Activated CD4-positive, alpha-beta T cell treated with anti-CD3 and anti-CD28 coated beads, Interleukin-2, Interleukin-4, amounts not matched to agents 100 ng/mL and 50 ng/mL, durations not matched to agents 16 hours and 8 hours (primary cell): ENCODE measurements at places on chromosomes 1 and 21.

DNA sequence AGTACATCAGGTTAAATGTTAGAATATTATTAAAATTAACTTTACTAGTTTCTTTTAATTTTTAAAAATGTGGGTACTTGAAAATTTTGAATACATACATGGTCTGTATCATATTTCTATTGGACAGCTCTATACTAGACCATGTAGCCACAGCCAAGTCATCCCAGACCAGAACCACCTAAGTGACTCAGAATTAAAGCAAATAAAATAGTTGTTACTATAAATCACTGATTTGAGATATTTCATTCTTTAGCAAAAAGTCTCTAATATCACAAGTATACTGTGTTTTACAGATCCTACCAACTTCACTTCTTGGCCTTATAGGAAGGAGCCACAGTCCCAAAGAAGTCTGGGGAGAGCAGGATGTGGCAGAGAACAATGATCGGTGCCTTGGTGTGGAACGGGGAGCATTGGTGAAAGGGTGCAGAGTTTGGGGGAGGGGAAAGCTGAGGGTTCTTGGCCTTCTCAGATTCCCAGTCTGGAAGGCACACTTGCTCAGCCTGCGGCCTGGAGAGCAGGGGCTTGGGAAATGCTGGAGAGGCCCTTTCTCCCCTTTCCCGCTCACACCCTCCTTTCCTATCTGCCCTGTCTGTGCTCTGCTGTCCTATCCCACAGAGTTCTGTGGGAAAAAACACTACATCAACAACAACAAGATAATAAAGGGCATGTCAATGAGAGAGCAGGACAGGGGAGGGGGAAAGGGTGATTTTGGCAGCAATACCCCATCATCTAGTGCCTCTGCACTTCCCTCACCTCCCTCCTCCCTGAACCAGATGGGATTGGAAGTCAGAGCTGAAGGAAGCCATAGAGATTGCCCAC lies 122.1 kb downstream of the NGF start:
- DNase-seq: no peak

- DNase-seq: no peak
Measured at GRCh38 chr1:77407738-77408375, 126.0 kb downstream of the AK5 start.

DNA sequence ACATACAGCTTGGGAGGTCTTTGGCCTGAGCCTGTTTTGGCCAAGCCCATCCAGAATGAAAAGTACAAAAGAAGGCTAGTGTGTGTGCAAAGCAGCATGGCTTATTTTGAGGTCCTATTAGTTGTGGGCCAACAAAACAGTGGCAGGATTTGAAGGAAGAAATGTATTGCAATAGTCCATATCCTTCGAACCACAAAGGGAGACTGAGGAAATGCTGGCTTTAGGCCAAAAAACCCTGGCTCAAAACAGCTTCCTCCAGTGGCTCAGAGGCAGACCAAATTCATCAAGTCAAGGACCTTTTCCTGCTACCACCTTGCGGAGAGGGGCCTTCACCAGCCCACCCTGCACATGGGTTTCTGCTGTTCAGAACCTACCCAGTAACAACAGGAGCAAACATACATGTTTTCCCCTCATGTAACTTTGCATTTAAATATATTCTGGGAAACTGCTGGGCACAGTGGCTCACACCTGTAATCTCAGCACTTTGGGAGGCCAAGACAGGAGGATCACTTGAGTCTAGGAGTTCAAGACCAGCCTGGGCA lies 43.3 kb downstream of the VPS26C start:
- no peak for DNase-seq

DNA sequence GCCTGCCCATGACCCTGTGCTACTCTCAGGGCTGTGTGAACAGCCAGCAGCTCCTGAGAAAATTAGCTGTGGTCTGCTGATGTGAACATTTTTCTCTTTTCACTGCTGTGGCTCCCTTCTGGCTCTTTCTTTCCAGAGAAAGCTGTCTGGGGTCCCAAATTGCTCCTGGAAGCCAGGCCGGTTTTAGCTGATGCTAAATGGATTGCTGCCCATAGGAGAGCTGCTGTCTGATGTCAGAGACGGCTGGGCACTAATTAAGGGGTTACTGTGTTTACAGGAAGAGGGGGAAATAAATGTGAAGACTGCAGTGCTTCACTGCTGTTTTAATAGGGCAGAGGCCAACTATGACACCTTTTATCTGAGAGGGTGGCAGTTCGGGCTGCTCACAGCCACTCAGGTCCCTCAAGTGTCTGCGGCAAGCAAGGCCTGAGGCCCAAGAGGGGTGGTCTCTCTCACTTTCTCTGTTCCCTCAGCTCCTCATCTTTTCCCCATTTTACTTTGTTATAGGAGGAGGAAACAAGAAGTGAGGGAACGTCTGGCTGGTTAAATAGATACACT lies 106.0 kb upstream of the GNG12 start:
- no peak for DNase-seq

GRCh38 chr1:153944827-153945117 lies 1.7 kb downstream of the DENND4B start:
- no peak for DNase-seq

DNA sequence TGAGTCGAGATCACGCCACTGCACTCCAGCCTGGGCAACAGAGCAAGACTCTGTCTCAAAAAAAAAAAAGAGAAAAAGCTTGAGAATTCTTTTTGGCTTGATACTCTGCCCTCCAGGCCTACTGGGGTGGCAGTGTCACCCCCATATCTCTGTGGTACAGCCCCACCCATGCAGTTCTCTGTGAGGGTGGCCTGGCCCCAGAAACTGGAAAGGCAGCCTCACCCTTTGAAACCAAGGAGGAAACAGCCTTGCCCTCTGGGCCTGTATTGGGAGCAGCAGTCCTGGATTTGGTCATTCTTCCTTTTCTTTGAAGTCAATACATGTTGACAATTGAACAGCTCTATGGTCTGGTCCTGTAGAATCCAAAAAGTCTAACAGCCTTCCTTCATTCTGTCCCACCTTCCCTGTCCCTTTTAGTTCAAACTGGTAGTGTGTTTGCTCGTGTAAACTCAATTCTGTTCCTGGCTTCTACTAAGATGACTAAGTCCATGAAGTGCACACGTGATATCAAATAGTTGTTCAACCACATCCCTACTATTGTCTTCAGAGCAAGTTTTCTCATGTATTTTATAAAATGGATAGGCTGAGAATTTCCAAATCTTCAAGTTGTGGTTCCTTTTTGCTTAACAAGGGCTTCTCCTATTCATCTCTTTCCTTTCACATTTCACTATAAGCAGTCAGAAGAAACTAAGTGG lies 13.2 kb downstream of the ST7L start:
- peak; percentile 52 for DNase-seq

GRCh38 chr1:104953555-104953954 lies 1203.9 kb downstream of the AMY1C start:
- DNase-seq: no peak

DNA sequence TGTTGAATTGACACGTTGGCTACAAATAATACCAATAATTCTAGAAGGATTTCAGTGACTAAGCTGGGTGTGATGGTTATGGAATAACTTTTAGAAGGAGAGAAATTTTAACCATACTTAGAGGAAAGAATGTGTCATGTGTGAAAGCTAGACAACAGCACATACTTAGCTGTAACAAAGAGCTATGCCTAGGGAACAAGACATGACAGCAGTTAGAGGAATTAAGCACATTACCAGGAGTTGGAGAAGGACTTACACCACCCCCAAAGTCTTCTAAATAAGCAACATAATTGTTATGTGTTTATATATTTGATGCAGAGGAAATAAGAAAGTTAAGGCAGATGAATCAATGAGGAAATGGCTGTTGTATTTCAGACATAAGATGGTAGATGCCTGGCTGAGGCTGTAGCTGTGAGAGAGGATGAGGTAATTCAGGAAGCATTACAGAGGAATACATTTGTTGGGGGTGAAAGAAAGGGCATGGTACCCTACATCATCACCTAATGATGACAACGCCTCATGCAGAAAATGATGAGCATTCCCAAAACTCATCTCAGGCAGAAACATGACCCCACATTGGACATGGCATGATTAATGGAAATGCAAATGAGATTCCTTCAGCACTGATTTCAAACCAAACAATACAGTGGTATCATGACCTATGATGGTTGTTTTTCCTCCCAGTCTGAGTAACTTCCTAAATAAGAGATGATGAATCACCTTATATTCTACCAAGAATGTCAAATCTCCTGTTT lies 211.5 kb downstream of the LHX8 start:
- no peak for DNase-seq

- DNase-seq: no peak
Measured at GRCh38 chr1:171600862-171601261, 21.2 kb upstream of the MYOCOS start.

DNA sequence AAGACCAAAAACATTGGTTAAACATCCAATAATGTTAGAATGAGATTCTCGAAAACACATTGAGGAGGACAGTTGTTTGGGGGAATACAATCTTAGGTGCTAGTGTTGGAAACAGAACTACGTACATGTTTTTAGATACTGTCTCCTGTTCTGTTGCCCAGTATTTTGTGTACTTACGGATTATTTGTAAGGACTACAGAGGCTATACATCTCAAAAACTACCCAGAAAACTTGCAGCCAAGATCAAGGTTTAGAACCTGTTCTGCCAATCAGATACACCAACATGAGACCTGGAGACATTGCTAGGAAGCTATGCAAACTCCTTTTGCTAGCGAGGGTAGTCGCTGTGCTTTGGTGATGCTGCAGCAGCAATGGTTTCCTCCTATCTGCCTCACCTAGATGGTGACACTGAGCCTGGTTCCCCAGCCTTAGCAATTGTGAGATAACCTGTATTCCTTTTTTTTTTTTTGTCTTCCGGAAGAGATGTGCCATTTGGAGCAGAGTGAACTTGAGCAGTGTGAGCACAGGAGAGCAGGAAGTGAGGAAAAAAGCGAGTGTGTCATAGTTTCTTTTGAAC lies 21.8 kb downstream of the YBX1 start:
- DNase-seq: no peak

- no peak for DNase-seq
Measured at GRCh38 chr1:74679811-74680210, 6.2 kb upstream of the ERICH3 start.

DNA sequence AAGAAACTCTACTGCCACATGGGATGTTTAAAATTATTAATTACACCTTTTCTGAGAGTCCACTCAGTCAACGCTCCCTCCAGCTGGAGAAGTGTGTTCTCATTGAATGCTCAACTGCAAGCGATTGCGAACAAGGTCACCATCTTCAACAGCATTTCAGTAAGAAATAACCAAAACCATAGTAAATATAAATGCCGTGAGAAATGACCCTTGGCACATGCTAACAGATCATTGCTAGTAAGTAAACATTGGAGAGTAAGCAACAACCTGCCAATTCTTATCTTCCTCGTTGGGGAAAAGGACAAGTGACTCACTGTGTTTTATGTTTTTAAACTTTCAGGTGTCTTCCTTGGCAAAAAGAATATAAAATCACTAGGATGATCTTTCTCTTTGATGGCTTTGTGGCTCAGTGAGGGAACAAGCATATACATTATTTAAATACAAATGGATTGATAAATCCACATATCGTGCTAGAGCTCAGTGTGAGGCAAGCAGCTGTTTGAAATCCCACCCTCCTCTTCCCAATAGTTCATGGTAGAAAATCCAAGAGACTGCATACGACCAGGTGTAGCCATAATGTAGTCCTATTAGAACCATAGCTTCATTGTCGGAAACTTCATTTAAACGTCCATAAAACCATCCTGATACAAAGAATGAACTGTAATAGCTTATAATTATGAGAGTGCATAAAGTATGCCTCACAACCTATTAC lies 214.6 kb downstream of the GRIK1 start:
- no peak for DNase-seq

- DNase-seq: peak; percentile 11
Measured at GRCh38 chr1:243842978-243843511, 7.0 kb downstream of the AKT3 start.

DNA sequence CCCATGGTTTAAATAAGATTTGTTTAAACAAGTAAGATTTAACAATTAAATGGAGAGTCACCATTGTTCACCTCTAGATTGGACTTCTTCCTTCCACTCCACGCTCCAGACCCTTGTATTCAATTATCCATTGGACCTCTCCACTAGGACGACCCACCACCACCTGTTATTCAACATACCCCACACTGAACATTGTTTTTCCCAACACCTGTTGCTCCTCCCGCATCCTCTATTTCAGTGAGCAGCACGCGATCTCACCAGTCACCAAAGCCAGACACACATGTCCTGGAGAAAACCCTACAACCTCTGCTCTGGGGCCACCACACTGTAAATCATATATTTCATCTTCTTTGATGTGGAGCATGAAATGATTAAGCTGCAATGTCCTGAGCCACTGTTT lies 28.6 kb downstream of the ATP8B2 start:
- no peak for DNase-seq

GRCh38 chr1:214566158-214567104 lies 15.0 kb upstream of the PTPN14 start:
- DNase-seq: peak; percentile 13

- DNase-seq: peak; percentile 35
Measured at GRCh38 chr1:224106568-224107281, 7.2 kb upstream of the FBXO28 start.

DNA sequence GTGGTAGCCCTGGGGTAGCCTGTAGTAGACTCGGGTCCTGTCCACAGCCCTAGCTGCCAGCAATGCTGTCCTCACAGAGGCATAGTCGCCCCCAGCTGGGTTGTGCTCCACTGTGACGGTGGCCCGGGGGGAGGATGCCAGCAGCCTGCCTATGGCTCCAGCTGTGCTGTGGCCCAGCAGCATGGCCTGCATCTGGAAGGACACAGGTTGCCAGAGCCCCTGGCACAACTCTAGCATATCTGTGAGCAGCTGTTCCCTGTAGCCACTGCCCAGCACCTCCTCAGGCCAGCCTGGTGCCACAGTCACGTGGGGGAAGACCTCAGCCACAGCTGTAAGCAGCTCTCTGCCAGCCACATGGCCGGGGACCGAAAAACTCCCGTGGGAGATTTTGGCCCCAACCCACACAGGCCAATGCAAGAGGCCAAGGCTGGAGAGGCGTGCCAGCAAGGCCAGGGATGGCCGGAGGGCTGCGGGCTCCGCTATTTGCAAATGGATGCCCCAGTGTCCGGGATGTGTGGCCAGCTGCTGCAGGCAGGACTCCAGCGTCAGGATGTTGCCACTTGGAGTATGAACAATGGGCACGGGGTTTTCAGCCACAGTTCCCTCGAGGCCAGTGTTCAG lies 13.9 kb downstream of the FAM151A start:
- DNase-seq: no peak

GRCh38 chr1:39003281-39003680 lies 12.2 kb downstream of the AKIRIN1 start:
- DNase-seq: peak; percentile 30

GRCh38 chr1:89631816-89632656 lies 884 bp upstream of the LRRC8C start:
- no peak for DNase-seq
